ENCODE measurements at places on chromosomes 13 and 19.

DNA sequence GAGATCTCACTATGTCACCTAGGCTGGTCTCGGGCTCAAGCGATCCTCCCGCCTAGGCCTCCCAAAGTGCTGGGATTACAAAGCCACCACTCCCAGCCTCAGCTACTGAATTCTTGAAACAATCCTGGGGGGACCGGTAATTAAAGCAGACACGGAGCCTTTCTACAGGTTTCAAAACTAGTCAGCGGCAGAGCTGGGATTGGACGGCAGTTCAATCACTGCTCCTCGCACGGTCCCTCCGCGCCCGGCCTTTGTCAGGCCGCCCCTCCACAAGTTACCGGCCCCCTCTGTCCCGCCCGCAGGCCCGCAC, 229 bp downstream of the BORCS8 start:
- DNase-seq: no peak

DNA sequence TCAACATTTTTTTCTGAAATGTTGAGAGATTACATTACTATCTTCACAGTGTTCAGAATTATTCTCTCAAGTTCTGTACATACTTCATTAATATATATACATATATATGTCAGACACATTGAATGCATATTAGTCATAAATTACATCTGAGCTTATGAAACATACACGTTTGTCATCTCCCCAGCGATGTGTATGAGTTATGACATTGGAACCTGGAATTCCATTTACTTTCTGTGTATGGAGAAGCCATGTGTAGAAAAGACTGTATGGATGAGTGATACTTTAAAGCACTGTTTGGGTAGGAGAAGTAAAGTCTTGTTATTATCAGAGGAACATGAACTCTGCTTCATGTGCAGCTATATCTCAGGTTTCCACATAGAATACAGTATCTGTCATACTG, 167.2 kb downstream of the FGF14 start:
- no peak for DNase-seq

DNA sequence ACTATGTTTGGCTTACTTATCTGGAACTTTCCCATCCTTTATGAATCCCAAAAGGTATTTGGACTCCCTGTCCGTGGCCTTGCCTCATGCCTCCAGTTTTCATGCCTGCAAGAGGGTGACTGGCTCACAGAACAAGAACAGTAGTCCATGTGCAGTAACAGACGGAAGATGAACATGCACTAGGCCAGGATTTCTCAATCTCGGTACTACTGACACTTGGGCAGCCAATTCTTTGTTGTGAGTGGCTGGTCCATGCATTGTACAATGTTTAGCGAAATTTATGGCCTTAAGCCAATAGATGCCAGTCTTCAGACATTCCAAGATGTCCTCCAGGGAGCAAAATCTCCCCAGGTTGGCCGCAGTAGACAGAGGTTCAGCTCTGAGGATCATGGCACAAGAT, 61.9 kb downstream of the DOCK9 start:
- DNase-seq: no peak

DNA sequence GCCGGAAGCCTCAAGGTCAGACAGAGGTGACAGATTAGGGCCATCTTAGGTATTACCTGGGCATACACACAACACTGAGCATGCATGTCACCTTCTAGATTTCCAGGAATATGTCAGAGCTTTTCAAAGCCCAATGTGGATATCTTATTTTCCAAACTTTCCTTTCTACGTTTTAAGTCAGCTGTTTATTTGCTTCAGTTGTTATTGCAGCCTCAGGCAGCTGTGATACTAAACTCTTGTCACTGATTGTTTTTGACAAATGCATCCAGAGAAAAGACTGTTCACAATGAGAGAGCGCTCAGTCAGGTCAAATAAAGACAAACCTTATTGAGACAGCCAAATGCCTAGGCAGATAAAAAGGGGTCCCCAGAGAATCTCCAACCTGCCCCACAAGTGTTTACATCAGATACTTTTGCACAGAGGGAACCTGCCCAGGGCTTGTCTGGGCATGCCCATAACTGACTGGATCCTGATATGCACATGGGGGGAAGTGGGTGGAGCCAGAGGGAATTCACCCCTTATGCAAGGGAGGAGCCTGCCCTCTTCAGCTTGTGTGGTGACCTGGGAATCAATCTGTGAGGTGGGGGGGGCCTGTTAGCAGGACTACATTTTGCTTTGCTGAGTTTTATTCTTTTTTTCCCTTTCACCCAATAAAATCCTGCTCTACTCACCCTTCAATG, 28.5 kb downstream of the MED4 start:
- no peak for DNase-seq

- DNase-seq: no peak
Observed at GRCh38 chr13:37179645-37180044, 74.2 kb upstream of the CSNK1A1L start.
